Bronchial epithelial cell (primary cell): ENCODE measurements at places on chromosomes 4 and X.
A peak's percentile ranks its signal among the peaks of the same experiment; 100 is the strongest.

- DNase-seq = no peak
Observed at GRCh38 chrX:37472836-37473235, 98.6 kb upstream of the LANCL3 start.

DNA sequence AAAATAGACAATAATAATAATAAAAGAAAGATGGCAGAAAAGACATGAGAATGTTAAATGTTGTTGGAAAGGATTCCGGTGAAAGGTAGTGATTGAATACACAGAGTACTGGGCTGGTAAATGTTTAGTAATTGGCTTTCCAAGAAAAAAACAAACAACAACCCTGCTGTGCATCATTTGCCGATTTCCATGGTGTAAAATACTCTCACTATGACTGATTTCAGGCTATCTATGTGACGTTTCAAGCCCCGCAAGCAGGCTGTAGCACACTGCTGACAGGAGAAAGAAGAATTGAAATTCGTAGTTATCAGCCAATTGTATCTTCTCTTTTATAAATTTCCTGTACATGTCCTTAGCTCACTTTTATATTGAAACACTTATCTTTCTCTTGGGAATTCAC, 13.6 kb upstream of the SEPTIN6 start:
- no peak for DNase-seq

- DNase-seq = no peak
Observed at GRCh38 chrX:148567779-148568178, 67.4 kb downstream of the AFF2 start.

DNA sequence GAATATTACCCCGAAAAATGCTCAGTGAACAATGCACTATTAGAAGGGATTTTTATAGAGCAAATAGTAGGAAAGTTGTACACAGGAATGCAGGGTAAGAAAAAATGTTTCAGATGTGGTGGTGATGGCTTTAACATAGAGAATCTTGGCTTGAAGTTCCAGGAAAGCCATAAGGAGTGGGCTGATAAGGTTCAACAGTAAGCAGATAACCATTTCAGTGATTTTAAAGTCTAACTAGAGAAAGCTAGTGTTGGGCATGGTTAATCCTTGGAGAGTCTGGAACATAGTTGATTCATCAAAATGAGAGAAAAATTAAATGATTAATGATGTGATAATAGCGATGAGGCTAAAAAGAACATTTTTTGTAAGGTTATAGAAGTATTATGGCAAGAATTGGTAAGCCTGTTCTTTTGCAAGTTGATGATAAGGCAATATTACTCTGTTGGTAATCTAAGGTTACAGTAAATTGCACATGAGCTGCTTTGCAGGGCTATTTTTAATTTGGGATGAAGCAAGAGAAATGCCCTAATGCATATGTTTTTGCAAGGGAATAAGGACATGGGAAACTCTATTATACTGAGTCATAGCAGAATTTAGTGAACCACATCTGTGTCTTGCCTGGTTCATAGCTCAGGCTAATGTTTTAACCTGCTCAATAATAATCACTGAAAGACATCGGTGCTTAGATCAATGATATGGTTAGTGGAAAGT, 44.3 kb downstream of the GALNTL6 start:
- no peak for DNase-seq

- DNase-seq = no peak
Observed at GRCh38 chr4:91984466-91984865, 319.3 kb upstream of the GRID2 start.

- DNase-seq = peak; percentile 5
Observed at GRCh38 chr4:154491341-154492271, at the start of gene DCHS2. Gene DCHS2 (minus strand): TSS chr4:154491799. CDS start chr4:154491355, 444 bp downstream.

GRCh38 chr4:68954126-68954525, 2.5 kb upstream of the UGT2A3 start:
- no peak for DNase-seq

DNA sequence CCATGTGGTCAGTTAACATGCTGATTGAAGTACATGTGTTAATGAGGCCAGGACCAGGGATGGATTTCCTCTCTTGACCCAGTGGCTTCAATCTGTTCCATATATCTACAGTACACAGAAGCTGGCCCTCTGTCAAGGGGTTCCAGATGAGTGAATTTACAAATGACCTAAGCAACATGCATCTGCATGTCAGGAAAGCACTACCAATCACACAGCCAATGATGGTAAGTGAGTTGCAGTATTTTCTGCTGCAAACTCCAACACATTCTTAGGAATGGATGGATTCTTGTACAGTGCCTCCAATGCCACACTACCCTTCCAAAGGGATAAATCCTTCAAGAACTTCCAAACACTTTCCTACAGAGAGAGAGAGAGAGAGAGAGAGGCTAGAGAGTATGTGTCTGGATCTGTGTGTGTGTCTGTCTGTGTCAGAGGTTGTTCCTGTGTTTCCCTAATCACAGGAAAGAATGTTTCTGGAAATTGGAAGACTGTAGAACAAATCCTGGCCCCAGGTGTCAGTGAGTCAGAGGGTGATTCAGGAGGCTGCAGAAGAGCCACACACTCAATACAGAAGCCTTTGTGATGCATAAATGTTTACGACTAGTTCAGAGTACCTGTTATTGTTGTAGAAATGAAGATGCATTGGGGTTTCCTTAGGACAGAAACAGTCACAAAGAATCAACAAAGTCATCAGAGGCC, 107.5 kb downstream of the GUCY2F start:
- peak; percentile 87 for DNase-seq

- peak; percentile 15 for DNase-seq
Observed at GRCh38 chrX:7028246-7028645, 119.3 kb upstream of the STS start.

DNA sequence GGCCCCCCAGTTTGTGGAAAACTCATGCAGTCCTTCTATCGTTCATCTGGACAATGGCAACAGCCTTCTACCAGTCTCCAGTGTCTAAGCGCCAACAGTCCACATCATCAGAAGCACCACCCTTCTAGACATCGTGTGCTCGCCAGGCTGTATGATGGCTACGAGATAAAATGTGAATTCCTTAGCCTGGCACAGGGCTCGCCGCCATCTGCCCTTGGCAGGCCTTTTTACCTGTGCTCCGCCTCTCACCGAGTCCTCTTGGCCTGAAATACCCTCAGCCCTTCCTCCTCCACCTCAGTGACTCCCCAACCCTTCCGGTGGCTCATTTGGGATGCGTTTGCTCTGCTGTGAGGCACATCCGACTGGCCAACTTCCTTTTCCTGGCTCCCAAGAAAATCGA, 15.9 kb upstream of the STS start:
- DNase-seq = no peak

DNA sequence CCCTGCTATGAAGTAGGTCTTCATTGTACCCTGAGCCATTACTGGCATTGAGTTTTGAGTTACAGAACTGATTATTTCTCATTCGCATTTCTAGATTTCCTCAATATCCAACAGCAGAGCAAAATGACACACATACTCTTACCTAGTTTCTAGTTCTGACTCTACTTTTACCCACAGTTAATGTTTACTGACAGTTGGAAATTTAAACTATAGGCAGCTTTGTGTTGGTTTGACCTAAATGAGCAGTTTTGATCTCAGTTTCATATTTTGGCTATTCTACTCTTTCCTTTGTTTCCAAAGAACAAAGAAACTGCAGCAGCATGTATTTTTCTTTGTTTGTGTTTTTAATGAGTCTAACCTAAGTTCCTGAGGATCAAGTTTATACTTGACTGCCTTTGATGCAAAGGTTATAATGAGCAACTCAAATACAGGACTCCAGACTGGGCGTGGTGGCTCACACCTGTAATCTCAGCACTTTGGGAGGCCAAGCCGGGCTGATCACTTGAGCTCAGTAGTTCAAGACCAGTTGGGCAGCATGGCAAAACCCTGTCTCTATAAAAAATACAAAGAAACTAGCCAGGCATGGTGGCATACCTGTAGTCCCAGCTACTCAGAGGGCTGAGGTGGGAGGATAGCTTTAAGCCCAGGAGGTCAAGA, 30.4 kb downstream of the TXK start:
- DNase-seq = peak; percentile 33

GRCh38 chr4:157840034-157840433, 332.8 kb downstream of the GASK1B start:
- no peak for DNase-seq

DNA sequence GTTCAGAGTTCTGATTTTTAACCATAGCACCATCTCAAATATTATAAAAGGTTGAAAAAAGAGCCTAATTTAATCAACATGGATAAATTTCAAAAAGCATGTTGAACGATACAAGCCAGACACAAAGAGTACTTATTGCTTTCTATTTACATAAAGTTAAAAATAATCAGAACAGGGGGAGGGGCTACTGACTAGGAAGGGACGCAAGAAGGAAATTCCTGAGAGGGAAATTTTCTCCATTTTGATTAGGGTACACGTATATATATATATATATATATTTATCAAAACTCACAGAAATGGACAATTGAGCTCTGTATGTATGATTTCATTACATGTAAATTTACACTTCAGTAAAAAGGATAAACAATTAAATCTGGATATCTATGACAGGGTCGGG, 482 bp upstream of the MBTPS2 start:
- DNase-seq = peak; percentile 13

- DNase-seq = no peak
Observed at GRCh38 chr4:149280806-149281205, 534.8 kb downstream of the IQCM start.

DNA sequence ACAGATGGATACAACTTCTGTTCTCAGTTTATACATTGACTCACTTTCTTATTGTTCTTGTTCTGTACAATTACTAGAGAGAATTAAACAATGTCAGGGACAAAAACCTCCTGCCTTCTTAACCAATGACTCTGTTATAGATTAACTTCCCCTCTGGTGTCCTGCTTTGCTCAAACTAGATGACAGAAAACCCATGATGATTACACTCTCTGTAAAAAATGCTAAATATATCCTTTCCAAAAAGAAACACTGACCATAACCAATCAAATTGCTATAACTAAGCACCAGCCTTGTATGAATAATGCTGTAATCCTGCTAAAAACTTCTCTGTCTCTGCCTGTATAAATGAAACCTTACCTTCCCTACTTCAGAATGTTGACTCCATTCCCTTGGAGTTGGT, 29.8 kb upstream of the IL13RA2 start:
- DNase-seq = no peak

DNA sequence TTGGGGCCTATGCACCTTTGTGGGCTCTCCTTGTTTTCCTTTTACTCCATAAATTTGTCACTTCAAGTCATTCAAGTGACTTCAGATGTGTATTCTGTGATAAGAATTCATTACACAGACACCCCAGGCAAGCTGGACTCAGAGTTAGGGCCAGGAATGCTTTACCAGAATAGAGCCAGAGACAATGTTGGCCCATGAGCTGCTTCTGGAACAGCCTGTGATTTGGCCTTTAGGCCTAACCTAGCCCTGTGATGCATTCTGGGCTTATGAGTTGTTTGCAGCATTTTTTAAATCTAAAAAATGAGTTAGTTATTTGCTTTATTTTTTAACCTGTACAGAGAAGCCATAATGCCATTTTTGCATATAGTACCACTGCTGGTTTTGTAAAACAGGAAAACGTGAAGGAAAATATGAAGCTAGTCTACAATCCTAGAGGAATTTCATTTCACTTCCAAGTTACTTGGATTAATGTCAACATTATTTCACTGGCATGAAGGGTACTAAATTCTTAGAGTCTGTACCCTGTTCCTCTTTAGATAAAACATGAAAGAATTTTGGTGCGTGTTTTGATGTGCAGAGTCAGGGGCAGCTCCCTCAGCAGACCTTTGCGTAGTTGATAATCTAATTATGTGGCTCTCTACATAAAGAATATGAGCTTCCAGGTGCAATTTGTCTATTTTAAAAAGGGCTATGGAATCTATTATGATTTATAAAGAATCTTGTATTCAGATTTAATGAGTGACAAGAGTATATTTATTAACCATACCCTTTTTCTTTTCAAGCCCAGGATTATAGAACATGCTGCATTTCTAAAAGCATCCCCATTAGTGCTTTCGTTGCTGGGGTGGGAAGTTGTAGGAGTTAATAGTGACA, 84.7 kb downstream of the ARHGAP10 start:
- no peak for DNase-seq
